ENCODE measurements at places on chromosomes 12 and 14.

DNA sequence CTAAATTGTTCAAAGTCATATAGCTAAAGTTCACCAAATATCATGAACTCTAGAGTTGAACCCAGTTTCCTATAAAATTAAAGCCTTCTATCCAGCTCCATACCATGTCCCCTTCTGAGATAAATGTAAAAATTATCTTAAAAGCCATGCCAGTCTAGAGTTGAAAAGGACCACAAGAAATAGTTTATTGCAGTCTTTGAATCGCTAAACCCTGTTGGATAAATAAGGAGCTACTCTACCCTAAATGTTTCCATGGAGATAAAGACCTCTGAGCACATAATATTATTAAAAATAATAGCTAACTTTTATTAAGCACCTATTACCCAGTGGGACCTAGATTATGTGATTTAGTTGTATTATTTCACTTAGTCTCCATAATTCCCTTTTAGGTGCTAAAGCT lies 227.6 kb upstream of the NOS1 start:
- no peak for DNase-seq

DNA sequence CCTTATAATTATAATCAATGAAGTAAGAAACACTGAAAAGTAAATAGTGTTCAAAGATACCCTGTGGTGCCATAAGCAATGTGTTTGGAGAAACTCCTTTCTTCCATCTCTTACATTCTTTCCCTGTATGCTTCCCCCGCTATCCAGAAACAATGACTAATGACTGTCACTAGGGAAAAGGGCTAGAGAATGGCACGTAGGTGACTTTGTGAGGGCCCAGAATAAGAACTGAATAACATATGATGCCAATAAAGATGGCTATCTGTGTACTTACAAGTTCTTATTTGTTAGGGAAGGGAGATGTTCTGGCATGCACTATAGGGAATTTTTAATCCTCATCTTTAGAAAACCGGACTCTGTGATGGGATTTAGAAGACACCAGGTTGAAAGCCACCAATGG lies 4.7 kb upstream of the KRT7 start:
- no peak for DNase-seq

DNA sequence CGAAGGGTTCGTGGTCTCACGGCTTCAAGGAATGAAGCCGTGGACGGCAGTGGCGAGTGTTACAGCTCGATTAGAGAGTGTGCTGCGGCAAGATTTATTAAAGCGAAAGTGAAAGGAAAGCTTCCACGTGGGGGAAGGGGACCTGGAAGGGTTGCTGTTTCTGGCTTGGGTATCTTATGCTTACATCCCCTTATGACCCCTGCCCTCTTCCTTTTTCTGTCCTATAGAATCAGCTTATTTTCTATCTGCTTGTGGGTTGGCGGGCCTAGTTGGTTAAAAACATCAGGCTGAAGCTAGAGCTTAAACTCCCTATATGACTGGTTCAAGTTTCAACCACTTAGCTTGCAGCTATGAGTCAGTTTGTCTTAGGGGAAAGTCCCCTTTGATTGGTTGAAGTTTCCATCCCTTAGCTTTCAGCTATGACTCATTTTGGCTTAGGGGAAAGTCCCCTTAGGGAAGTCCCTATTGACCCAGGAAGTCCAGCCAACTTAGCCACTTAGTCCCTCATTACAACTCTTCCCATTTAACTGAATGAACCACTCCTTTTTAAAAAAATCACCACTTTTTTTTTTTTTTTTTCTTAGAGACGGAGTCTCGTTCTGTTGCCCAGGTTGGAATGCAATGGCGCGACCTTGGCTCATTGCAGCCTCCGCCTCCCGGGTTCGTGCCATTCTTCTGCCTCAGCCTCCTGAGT lies 1494.7 kb upstream of the TMEM132C start:
- no peak for DNase-seq

DNA sequence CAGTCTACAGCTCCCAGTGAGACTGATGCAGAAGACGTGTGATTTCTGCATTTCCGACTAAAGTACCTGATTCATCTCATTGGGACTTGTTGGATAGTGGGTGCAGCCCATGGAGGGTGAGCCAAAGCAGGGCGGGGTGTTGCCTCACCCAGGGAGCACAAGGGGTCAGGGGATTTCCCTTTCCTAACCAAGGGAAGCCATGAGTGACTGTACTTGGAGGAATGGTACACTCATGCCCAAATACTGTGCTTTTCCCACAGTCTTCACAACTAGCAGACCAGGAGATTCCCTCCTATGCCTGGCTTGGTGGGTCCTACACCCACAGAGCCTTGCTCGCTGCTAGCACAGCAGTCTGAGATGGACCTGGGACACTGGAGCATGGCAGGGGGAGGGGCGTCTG lies 21.0 kb upstream of the ABCC9 start:
- no peak for DNase-seq

DNA sequence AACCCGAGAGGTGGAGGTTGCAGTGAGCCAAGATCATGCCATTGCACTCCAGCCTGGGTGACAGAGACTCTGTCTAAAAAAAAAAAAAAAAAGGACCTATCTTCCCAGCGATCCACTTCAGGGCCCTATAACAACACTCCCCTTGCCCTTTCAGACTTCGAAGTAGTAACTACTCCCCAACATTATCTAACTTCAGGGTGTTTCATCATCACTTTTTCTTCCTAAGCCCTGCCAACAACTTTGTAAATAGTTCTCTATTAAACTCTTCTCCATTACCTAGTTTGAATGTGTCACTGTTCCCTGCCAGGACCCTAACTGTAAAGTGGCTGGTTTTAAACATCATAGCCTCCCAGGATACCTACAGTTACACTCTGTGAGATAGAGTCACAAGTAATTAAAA lies 220.8 kb downstream of the BTG1 start:
- no peak for DNase-seq

- no peak for DNase-seq
These were observed 86.3 kb upstream of the AMN1 start for GRCh38 chr12:31815096-31815495.

GRCh38 chr12:109567967-109568366 lies 5.3 kb downstream of the MMAB start:
- DNase-seq = no peak

- no peak for DNase-seq
These were observed 33.6 kb downstream of the PIWIL1 start for GRCh38 chr12:130371296-130371695.

- no peak for DNase-seq
These were observed 18.3 kb downstream of the SLC38A2 start for GRCh38 chr12:46354111-46354801.

- DNase-seq = no peak
These were observed 187.6 kb upstream of the C14orf180 start for GRCh38 chr14:104392001-104392395.

DNA sequence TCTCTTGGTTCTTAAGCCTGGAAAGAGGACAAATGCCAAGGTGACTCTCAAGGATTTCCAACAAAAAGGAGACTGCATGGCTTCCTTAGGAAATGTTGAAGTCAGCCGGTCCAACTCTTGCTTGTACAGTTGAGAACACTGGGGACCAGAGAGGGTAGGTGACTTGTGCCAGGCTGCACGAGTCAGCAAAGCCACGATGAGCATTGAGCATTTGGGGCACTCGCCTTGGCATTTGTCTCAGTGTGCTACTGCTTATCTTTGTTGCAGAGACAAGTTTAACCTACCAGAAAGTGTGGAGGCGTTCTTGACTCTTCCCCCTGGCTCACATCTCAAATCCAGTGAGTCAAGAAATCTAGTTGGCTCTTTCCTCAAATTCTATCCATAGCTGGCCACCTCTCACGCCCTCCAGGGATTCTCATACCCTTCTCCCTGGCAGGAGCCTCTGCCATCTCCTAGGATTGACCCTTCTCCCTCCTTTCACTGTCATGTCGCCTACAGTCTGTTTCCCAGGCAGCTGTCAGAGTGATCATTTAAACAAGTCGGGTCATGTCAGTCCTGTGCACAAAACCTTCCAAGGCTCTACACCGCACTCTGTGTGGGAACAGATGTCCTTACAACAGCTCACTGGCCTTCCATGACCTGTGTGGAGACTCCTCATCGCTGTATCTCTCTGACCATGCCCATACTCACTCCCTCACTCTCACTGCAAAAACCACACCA lies 17.2 kb upstream of the KRT83 start:
- no peak for DNase-seq

DNA sequence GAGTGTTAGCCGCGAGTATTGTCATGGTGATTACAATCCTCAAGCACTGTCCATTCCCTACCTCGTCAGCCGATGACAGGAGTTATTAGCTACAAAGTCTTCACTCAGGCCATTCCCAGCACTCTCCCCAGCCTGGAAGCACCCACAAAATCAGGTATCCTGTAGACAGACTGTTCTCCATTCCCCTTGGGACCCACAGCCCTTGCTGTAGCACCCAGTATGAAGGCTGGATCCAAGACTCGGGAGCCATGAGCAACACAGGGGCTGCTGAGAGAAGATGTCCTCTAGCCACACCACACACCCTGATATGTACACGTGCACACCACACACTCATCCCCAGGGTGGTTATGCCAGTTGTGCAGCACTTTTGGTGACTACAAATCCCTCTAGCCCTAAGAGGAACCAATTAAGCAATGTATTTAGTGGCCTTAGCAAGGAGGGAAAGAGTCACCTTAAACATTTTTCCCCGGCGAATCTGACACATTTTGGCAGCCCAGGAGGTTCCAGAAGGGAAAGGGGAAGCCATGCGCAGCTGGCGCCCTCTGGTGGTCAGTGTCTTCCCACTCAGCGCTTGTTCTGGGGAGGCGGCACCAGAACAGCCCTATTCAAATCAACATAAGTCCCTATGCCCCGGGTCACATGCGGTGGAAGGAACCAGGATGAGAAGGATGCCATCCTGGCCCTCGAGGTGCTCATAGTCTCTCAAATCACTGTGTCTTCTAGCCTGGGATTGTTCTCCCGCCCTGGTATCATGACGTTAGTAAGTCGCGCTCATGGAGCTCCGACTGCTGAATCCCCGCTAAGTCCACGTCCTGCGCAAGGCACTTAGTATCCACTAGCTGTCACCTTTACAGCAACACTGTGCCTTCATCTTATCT lies 96.9 kb downstream of the GCH1 start:
- peak; percentile 32 for DNase-seq

DNA sequence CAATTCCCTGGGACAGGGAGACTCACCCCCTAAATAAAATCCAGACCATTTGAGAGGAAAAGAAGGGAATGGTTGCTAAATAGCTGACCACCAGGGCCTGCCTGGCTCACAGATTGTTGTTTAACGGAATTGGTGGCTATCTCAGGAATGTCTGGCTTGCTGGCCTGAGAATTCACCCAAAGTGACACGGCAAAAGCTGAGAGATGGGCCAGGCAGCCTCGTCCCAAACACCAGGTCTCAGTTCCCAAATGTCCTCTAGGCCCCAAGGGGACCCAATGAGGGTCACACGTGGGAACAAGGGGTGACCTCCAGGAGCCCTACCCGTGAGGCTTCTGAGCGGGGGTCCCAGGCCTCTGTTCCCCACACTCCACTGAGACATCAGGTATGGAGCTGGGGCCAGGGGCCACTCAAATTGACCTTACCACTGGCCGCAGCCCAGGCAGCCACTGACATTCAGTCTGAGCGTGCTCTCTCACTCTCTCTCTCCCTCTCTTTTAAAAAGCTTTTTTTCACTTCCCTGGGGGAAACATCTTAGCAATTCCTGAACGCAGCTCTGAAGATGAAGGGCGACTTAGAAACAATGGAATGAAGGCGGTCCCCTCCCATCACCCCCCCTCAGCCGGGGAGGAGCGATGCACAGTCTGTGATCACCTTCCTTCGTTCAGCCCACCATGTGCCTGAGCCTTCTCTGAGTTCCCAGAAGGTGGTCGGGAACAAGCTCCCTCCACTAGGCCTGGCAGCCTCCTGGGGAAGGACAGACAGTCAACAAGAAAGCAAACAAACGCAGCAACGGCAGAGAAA lies 131.2 kb downstream of the SCARB1 start:
- DNase-seq = no peak

- no peak for DNase-seq
These were observed 60.9 kb upstream of the OR4E1 start for GRCh38 chr14:21734457-21735074.

DNA sequence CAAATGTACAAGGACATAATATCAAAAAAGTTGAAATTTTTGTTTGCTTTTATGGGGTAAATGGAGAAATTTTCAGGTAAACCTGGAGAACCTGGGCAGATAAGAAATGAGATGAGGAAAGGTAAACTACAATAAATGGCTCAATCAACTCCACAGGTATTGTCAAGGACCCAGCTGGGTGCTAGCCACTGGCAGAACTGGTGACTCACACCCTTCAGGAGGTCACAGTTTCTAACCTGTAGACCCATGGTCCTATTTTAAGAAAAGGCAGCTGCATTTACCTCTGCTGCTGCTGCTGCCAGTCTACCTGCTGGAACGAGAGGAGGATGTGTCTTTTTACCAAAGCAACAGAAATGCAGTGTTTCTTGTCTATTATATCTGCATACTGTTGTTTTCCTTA lies 226.6 kb downstream of the ALG10B start:
- no peak for DNase-seq

- DNase-seq = no peak
These were observed 599 bp upstream of the TRHDE start for GRCh38 chr12:72271451-72272090.

- no peak for DNase-seq
These were observed 192.8 kb downstream of the NRXN3 start for GRCh38 chr14:78363008-78363407.

DNA sequence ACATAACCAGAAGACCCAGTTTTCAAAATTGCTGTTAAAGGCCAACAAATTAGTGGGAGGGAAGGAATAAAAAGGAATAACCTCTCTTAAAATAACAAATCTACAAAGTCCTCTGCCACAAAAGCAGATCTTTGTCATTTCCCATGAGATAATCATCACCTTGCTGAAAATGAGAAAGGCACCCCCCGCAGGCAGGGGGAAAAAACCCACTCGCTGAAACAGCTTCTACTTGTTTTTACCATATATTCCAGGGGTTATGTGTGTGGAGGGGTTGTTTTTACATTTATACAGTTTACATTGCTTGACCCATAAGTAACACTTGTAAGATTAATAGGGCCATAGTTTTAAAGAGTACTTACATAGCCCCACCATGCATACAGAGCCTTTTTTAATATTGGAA lies 131.0 kb downstream of the PRICKLE1 start:
- DNase-seq = no peak

DNA sequence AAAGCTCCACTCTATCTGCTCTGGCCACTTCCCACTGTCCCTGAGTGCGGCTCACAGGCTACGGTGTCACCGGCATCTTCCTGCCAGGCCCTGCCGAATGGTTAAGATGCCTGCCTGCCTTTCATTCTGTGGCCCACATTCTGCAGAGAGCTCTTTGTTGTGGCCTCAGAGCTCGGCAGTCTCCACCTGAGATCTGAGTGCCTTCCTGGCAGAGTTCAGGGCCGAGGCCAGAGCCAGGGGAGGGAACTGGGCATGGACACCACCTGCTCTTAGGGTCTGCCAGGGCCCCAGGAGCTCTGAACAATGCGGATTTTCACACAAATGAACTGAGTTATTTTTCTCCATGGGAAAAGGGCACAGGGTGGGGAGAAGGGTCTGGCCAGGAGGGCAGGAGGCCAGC lies 127.2 kb downstream of the RBM19 start:
- no peak for DNase-seq

GRCh38 chr14:68820999-68821683 lies 28.3 kb upstream of the ZFP36L1 start:
- DNase-seq = no peak

GRCh38 chr12:10136637-10137205 lies 6.7 kb upstream of the CLEC7A start:
- DNase-seq = no peak

- DNase-seq = peak; percentile 83
These were observed 1.1 kb downstream of the SCN8A start for GRCh38 chr12:51592034-51592705.

- DNase-seq = peak; percentile 47
These were observed 1.1 kb downstream of the PPFIBP1 start for GRCh38 chr12:27524839-27525753.

GRCh38 chr12:55037351-55037987 lies 17.7 kb downstream of the NEUROD4 start:
- no peak for DNase-seq

- peak; percentile 45 for DNase-seq
These were observed 39.9 kb downstream of the TMTC1 start for GRCh38 chr12:29743801-29744200.

Data from fibroblast of skin of left biceps (primary cell).